ENCODE measurements at places on chromosomes 1 and 21. TPM values are rescaled to one million over a fixed set of nuclear protein-coding genes. Genes with fewer than 3 reads are reported as not detected.

IER5 gene
- total RNA-seq: 12.0 TPM

IL20 gene
- not detected for total RNA-seq

CSF1 gene
- total RNA-seq: 68.7 TPM

PRAMEF25 gene
- not detected for total RNA-seq

CD53 gene
- total RNA-seq: 59.2 TPM

CFAP45 gene
- 2.2 TPM for total RNA-seq

Measured in posterior vena cava (tissue), 2 donors.